ENCODE measurements at places on chromosomes 1 and 21.

DNA sequence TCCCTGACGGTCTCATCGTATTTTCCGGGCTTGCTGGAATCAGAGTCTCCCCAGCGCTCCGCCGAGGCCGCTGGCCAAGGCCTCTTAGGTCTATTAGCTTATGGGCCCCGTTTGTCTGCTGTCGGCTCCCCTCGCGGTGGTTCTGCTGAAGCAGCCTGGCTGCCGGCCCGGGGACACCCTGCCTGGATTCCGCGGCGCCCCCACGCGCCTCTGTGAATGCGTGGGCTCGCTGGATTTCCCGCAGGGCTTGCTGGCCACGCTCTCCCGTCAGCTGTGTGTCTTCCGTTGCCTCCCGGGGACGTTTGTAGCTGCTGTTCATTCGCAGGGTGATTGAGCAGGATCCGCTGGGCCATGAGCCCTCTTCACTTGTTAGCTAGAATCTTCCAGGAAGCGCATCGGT is 8.4 kb downstream of the LRRC3 start:
- no peaks in the 10 kb centered on the region for H3K36me3 ChIP-seq
- no peak for DNase-seq
- H3K4me1 ChIP-seq = peaks cover 15% of the 10 kb centered on the region
- no peak overlapping the region for H3K27ac ChIP-seq
- H3K4me3 ChIP-seq = no peak overlapping the region

- peak; percentile 13 for DNase-seq
- H3K27me3 ChIP-seq = peaks cover 12% of the 10 kb centered on the region
Observed at GRCh38 chr1:224929335-224930237, at the start of gene DNAH14. Gene DNAH14, plus strand, starts transcription at chr1:224929675. Its CDS starts 23,028 bp downstream, at chr1:224952703.

- H3K36me3 ChIP-seq = no peaks in the 10 kb centered on the region
- DNase-seq = no peak
- peak overlapping the region; percentile 99 for H3K27ac ChIP-seq
Observed at GRCh38 chr1:153534925-153535241, 908 bp downstream of the S100A6 start.

GRCh38 chr1:7455796-7456721 is 315.0 kb upstream of the VAMP3 start:
- H3K27ac ChIP-seq = no peak overlapping the region
- no peak overlapping the region for H3K4me3 ChIP-seq
- H3K4me1 ChIP-seq = no peaks in the 10 kb centered on the region
- H3K36me3 ChIP-seq = no peaks in the 10 kb centered on the region
- H3K27me3 ChIP-seq = no peaks in the 10 kb centered on the region

- no peaks in the 10 kb centered on the region for H3K36me3 ChIP-seq
- H3K27me3 ChIP-seq = no peaks in the 10 kb centered on the region
- no peak for DNase-seq
- H3K4me1 ChIP-seq = no peaks in the 10 kb centered on the region
- no peak overlapping the region for H3K4me3 ChIP-seq
Observed at GRCh38 chr1:246281639-246282038, 225.4 kb downstream of the SMYD3 start.

GRCh38 chr1:163163163-163163562 is 39.6 kb downstream of the RGS5 start:
- no peak overlapping the region for H3K4me3 ChIP-seq
- H3K36me3 ChIP-seq = peaks cover 3% of the 10 kb centered on the region
- no peak overlapping the region for H3K27ac ChIP-seq
- DNase-seq = no peak
- no peaks in the 10 kb centered on the region for H3K27me3 ChIP-seq
